Calu3 (cell line): ENCODE measurements at places on chromosomes 1 and 21. TPM values are rescaled to one million over a fixed set of nuclear protein-coding genes. Genes with fewer than 3 reads are reported as not detected.

CASQ1 gene
- total RNA-seq: not detected in 2 replicates

DNA sequence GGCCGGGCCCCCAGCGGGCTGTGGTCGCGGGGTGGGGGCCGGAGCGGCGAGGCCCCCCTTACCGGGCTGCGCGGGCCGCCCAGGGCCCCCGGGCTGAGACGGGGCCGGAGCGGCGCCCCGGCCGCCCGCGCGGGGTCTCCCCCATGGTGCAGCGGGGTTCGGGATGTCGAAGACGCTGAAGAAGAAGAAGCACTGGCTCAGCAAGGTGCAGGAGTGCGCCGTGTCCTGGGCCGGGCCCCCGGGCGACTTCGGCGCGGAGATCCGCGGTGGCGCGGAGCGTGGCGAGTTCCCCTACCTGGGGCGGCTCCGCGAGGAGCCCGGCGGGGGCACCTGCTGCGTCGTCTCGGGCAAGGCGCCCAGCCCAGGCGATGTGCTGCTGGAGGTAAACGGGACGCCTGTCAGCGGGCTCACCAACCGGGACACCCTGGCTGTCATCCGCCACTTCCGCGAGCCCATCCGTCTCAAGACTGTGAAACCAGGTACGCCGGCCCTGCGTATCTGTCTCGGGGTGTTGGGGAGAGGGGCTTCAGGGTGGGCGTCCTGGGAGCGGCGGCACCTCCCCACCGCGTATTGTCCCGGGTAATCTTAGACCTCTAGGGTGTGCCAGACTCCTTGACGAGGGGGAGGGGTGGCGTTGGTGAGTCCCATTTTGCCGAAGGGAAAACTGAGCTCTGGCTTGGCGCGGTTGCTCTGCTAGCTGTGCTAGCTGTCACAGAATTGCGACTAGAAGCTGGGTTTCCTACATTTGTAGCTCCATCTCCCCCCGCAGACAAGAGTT lies 745 bp downstream of the MAGI3 start:
- peak; percentile 45 for DNase-seq

VHLL gene
- 0.81 and 1.5 TPM in 2 replicates for total RNA-seq

DNA sequence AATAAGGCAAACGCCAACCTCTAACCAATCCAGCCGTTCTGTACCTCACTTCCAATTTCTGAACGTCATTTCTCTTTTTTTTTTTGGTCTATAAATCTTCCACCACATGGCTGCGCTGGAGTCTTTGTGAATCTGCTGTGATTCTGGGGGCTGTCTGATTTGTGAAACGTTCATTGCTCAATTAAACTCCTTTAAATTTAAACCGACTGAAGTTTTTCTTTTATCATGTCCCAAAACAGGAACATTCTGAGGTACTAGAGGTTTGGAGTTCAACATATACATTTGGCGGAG lies 65.5 kb upstream of the BACH1 start:
- no peak for DNase-seq

DNA sequence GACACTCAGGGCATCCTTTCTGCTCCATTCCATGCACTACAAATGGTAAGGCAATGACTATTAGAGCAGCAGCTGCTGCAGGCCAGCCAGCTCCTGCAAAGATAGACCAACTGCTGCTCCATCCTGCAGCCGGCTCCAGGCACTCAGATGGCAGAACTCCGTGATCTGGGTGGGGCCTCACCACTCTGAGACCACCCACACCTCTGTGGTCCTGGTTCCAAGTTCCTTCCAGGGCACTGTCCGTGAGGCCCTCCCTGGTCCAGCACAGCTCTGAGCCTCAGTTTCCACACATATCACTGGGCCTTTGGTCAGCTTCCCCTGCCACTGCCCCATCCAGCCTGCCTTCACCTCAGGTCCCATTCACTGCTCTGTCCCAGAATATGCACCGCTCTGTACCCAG lies 114.7 kb downstream of the DMRTB1 start:
- DNase-seq: no peak
